ENCODE measurements at places on chromosomes 5 and 9.
A peak's percentile ranks its signal among the peaks of the same experiment; 100 is the strongest.

GRCh38 chr9:124511426-124511840, 4.2 kb upstream of the NR5A1 start:
- DNase-seq = no peak

DNA sequence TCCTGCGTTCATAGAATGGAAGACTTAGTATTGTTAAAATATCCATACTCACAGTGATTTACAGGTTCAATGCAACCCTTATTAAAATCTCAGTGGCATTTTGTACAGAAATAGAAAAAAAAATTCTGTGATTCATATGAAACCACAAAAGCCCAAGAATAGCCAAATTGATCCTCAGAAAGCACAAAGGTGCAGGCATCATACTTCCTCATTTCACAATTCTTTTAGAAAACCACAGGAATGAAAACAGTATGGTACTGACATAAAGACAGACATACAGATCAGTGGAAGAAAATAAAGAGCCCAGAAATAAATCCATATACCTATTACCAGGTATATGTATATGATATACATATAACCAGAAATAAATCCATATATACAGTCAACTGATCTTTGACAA, 86.8 kb upstream of the MEGF10 start:
- DNase-seq = no peak

DNA sequence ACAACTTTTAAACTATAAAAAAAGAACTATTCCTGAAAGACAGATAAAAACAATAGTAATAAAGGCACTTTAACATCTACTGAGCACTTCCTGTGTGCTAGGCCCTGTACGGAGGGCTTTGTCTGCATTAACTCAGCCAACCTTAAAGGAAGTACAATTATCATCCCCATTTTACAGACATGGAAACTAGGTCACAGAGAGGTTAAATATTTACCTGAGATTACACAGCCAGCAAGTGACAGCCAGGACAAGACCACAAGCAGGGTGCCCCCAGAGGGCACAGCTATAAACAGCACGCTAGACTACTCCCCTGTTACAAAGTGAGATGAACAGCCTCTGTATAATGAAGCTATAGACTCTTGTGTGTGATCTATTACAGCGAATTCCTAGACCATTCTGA, 25.5 kb downstream of the DDX31 start:
- no peak for DNase-seq

GRCh38 chr9:107782789-107783188, 293.2 kb upstream of the KLF4 start:
- no peak for DNase-seq

DNA sequence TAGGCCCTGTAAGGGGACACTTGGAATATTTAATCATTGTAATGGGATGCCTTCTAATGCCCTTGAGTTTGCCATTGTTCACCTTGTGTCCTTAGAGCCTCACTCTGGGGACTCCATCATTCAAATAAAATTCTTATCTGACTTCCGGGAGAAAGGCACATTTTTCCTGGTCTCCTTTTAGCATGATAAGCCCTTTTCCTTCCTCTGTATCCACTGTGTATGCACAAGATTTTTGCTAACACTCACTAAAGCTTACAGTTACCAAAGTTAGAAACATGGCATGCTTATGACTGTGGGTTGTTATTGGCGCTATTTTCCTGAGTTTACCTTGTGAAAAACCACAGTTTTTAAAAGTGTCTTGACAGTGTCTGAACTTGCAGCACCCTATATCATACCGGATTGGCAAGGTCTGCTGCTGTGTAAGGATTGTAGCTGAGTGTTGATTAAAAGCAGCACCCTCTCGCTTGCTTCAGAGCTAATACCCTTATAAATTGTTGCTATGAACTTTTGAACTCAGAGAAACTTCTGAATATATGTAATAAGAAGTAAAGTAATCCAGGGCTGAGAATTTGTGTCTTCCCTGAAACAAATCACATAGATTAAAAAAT, 46.4 kb downstream of the SNCAIP start:
- DNase-seq = no peak

GRCh38 chr5:14251733-14252132, 108.6 kb downstream of the TRIO start:
- DNase-seq = no peak

GRCh38 chr9:72424131-72424530, 59.1 kb upstream of the ZFAND5 start:
- DNase-seq = no peak

- DNase-seq = no peak
These were observed 3.2 kb downstream of the TEK start for GRCh38 chr9:27112235-27112634.

DNA sequence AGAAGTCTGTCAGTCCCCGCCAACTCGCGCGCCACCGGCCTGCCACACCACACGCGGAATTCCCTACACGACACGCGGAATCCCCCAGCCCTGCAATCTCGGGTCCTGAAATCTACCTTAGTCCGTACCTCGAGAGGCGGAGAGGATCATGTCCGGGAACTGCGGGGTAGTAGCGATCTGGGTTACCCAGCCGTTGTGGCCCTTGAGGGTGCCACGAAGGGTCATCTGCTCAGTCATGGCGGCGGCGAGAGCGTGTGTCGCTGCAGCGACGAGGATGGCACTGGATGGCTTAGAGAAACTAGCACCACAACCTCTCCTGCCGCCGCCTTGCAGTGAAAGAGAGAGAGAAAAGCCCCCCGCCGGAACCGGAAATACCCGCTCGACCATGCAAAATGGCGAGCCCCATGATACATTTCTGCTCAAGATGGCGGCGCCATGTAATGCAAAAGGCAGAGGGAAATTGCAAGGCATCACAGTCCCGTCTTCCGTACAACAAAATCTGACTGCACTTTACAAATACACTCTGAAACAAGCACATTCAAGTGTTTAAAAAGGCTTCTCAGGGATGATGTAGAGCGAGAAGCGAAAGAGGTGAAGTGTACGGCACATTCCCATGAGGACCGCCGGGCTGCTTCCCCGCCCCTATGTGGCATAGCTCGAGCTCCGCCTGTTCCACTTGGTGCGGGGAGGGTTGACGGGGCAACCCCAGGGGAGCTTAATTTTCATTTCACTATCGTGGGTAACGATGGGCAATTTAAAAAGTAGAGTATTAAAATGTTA, at the start of gene RACK1:
RACK1 (minus strand) TSS at position 343 of the 780 bp plus-strand sequence; CDS start at position 237, 106 bp downstream.
- peak; percentile 87 for DNase-seq

DNA sequence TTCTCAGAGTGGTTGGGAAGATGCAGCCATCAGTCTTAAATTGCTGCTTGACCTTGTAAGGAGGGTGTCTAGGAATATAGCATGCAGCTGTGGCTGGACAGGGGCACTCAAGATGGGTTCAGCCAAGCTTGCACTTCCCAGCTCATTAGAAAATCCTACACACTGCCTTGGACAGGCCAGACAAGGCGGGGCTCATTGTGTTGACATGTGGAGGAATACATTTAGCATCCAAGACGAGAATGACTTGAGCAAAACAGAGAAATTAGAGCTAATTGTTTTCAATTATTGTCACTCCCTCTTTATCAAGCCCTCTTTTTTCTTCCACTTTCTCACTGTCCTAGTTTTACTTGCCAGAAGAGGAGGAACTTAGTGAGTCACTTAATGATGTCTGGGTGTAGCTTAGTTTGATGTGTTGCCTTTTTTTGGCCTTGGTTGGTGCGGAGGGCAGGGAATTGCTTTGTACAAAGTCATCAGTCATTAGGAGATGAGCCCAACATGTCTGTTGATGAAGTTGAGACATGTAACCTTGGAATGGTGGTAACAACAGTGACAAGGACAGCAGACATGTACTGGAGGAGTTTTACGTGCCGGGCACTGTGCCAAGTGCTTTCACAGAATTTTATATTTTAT, 1219.3 kb upstream of the WWC1 start:
- no peak for DNase-seq

DNA sequence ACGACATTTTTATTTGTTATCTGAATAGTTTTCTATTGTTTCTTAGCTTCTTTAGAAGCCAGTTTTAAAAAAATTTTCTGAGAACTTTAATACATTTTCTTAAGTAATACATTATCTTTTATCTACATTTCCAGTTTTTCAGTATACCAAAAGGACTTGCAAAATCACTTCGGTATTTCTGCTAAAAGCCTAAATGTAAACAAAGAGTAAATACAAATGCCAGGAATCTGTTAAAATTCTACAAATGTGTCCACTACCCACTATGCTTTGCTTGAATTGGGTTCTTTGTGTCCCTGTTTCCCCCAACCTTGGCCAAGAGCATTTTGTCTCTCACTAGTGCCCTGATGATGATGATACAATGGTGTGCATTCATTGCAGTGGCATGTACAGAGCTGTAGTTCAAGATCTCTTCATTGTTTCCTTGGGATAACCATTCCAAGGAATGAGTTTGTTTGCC, 611.2 kb downstream of the NR2F1-AS1 start:
- DNase-seq = no peak

GRCh38 chr5:96084874-96085506, 123.3 kb upstream of the ELL2 start:
- DNase-seq = no peak

- no peak for DNase-seq
These were observed 191.7 kb downstream of the FSTL4 start for GRCh38 chr5:133420440-133421301.

- DNase-seq = no peak
These were observed 60.9 kb downstream of the OLFM1 start for GRCh38 chr9:135148386-135148785.

DNA sequence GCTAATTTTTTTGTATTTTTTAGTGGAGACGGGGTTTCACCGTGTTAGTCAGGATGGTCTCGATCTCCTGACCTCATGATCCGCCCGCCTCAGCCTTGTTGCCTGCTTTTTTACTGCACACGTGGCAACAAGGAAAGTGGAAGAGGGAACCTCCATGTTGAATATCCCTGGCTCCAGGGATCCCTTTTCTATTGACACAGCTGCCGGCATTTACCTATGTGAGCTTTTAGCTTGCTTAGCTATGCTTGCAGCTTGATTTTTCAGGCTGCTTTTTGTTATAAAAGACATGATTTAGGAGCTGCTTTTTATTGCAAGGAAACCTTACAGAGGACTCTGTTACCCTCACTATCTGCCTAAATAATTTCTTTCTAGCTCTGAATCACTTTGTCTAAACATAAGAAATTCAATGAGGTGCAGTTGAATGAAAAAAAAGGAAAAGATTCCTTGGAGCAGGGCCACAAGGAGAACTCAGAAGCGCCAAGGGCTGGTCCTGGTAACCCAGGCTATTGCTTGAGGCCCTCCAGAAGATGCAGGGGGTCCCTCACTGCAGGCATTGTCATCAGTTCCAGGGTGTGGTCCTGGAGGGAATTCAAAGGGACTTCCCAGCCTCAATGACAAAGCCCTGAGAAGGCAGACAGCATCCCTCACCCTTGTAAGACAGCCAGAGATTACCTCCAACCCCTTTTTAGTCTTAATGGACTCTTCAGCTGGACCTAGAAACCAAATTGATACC, 89.9 kb downstream of the SYK start:
- no peak for DNase-seq

- DNase-seq = no peak
These were observed 50.4 kb upstream of the FAM170A start for GRCh38 chr5:119578937-119579336.

- no peak for DNase-seq
These were observed 22.8 kb upstream of the ZBTB43 start for GRCh38 chr9:126782053-126782388.

DNA sequence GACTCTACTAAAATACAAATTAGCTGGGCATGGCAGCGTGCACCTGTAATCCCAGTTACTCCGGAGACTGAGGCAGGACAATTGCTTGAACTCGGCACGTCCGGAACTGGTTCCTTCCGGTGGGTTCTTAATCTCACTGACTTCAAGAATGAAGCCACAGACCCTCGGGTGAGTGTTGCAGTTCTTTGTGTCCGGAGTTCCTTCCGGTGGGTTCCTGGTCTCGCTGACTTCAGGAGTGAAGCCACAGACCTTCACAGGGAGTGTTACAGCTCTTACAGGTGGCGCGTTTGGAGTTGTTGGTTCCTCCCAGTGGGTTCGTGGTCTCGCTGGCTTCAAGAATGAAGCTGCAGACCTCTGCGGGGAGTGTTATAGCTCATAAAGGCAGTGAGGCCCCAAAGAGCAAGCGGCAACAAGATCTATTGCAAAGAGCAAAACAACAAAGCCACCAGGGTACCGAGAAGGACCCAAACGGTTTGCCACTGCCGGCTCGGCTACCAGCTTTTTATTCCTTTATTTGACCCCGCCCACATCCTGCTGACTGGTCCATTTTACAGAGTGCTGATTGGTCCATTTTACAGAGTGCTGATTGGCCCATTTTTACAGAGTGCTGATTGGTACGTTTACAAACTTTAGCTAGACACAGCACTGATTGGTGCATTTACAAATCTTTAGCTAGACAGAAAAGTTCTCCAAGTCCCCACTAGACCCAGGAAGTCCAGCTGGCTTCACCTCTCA, 28.6 kb upstream of the SLC6A19 start:
- no peak for DNase-seq

GRCh38 chr5:59709846-59710245, 183.7 kb downstream of the PDE4D start:
- no peak for DNase-seq

DNA sequence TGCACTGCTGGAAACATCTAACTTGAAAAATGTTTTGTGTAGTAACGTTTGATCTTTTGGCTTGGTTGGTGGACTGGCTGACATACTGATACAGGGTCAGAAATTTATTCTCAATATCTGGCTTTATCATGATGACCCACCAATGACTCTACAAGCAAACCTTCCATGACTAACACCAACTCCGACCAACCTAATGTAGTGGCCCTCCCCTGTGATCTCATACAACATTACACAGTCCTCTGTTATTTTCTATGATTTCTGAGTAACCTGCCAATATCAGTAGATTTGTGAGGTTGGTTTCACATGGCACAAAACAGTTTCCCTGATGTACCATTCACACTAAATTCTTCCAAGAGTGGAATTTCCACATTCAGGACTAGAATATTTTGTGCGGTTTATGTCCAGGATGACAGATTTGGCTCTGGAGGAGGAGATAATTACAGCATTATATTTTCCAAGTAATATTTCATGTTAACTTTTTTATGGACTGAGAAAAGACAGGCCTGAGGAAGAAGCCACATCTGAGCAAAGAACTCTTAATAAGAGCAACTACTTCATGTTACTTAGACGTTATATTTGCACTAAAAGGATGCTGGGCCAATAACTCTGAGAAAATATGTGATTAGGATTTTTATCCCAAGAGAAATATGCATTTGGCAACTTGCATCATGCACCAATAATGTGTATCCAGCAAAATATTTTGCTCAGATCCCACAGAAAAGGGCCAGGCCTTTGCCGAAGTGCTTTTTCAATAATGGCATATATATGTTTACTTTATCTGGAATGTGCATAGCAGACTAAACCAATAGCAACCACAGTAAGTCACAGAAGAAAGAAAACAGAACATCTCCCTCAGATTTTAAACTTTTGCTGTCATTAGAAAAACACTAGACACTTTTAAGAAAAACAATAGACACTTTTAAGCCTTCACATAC, 273.4 kb downstream of the KCNN2 start:
- no peak for DNase-seq

GRCh38 chr5:74801941-74802340, 34.9 kb downstream of the NSA2 start:
- DNase-seq = no peak

DNA sequence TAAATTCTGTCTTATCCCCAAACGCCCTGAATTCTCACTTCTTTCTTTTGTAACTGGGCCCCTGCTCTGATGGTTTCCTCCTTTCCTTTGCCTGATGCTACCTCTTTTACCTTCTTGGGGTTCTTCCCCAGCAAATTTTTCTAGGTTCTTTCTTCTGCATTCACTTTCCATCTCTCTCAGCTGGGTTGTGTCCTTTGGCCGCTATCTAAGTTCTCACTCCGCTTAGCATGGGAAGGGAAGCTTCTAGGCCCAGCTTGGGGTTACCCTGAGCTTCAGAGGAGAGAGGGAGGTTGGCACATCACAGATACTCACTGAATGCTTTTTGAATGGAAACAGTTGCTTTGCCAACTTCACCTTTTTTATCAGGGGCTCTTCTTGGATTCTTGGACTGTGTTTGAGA, 17.0 kb downstream of the PALM2AKAP2 start:
- no peak for DNase-seq

- DNase-seq = no peak
These were observed 2.4 kb downstream of the EGR1 start for GRCh38 chr5:138467711-138468132.

Measured in activated T-cell treated with anti-CD3 and anti-CD28 coated beads, Interleukin-2, amount 50 U/mL, for 1 hour (primary cell).